ENCODE measurements at places on chromosomes 12 and 14.

GRCh38 chr12:5328669-5329517, 103.0 kb upstream of the NTF3 start:
- no peak for DNase-seq

- DNase-seq = no peak
These were observed 103.3 kb downstream of the RBM19 start for GRCh38 chr12:113862590-113863454.

DNA sequence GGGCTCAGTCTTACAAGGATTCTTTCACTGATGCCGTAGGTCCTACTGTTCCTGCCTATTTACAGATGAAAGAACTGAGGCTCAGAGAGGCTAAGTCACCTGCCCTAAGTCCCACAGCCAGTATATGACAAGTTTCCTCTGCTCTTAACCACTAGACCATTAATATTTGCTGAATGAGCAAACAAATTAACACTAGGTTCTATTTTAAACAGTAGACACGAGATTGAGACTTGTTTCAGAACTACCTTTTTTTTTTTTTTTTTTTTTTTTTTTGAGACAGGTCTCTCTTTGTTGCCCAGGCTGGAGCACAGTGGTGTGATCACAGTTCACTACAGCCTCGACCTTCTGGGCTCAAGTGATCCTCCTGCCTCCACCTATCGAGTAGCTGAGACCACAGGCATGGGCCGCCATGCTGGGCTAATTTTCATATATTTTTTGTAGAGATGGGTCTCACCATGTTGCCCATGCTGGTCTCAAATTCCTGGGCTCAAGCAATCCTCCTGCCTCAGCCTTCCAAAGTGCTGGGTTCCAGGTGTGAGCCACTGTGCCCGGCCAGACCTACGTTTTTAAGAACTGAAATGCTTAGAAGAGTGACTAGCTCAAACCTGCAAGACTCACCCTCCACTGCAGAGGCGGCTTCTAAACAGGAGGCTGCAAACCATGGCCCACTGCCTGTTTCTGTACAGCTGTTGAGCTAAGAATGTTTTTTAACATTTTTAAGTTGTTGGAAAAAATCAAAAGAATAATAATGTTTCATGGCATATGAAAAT, 12.9 kb downstream of the SYNE3 start:
- no peak for DNase-seq

- DNase-seq = no peak
These were observed 1.6 kb downstream of the C12orf42 start for GRCh38 chr12:103494051-103494733.

DNA sequence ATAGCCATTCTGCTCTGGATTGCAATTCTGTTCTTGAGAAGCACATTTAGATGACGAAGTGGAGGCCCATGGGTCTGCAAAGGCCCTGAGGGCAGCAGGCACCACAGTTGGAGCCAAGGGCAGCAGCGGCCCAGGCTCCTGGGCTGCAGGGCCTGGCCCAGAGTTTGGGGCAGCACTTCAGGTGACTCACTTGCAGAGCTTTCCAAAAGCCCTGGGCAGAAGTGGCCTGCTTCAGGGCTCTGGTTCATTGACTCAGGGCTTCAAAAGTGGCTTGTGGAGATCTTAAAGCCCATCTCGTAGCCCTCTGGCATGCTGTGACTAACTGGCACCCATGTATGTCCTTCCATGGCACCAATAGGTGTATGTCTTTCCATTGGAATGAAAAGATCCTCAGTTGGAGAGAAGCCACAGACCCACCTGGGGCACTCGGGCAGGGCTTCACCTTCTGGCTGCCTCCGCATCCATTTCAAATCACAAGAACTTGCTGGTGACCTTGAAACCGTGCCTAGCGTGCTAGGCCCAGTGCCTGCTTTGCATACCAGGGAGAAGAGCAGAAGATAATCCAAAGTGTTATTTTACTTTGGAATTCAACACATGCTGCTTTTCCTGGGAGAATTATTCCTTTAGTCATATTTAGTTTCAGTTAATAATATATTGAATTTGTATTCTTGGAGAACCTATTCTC, 106.7 kb downstream of the PRMT8 start:
- DNase-seq = no peak

DNA sequence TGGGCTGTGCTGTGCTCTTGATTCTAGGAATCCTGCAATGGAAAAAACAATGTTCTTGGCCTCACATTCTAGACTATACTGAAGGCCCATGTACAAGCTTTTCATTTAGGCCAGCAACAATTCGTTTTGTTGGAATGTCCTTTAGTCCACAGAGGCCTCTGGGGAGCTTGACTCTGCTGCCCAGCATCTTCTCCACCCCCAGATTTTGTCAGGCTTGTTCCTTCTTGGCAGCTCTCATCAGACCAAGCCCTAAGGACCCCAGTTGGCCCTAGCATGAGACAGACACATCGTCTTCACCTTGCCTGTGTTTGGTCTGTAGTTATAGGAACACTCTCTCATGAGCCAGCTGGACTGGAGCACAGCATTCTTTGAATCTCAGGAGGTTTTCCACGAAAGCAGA, 300.1 kb downstream of the VRK1 start:
- no peak for DNase-seq
